Stimulated activated CD4-positive, alpha-beta T cell treated with anti-CD3 and anti-CD28 coated beads, Interleukin-12 subunit alpha, Interleukin-12 subunit beta, amount 100 ng/mL, for 24 hours (primary cell): ENCODE measurements at places on chromosomes 13 and 19.
A peak's percentile ranks its signal among the peaks of the same experiment; 100 is the strongest.

DNA sequence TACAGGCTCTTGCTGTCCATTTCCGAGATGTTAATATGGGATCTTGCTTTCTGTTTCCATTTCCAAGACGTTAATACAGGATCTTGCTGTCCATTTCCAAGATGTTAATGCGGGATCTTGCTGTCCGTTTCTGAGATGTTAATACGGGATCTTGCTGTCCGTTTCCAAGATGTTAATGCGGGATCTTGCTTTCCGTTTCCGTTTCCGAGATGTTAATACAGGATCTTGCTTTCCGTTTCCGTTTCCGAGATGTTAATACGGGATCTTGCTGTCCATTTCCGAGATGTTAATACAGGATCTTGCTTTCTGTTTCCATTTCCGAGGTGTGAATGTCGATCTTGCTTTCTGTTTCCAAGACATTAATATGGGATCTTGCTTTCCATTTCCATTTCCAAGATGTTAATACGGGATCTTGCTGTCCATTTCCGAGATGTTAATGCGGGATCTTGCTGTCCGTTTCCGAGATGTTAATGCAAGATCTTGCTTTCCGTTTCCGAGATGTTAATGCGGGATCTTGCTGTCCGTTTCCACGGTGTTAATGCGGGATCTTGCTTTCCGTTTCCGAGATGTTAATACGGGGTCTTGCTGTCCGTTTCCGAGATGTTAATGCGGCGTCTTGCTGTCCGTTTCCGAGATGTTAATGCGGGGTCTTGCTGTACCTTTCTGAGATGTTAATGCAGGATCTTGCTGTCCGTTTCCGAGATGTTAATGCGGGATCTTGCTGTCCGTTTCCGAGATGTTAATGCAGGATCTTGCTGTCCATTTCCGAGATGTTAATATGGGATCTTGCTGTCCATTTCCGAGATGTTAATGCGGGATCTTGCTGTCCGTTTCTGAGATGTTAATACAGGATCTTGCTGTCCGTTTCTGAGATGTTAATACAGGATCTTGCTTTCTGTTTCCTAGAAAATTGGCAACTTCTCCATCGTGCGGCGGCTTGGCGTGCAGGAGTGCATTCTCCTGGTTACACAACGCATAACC, 38.3 kb downstream of the PEX11G start:
- no peak for DNase-seq

- DNase-seq: no peak
Observed at GRCh38 chr13:98014766-98015165, 61.3 kb downstream of the IPO5 start.

- no peak for DNase-seq
Observed at GRCh38 chr13:34210341-34210740, 392.4 kb downstream of the RFC3 start.

DNA sequence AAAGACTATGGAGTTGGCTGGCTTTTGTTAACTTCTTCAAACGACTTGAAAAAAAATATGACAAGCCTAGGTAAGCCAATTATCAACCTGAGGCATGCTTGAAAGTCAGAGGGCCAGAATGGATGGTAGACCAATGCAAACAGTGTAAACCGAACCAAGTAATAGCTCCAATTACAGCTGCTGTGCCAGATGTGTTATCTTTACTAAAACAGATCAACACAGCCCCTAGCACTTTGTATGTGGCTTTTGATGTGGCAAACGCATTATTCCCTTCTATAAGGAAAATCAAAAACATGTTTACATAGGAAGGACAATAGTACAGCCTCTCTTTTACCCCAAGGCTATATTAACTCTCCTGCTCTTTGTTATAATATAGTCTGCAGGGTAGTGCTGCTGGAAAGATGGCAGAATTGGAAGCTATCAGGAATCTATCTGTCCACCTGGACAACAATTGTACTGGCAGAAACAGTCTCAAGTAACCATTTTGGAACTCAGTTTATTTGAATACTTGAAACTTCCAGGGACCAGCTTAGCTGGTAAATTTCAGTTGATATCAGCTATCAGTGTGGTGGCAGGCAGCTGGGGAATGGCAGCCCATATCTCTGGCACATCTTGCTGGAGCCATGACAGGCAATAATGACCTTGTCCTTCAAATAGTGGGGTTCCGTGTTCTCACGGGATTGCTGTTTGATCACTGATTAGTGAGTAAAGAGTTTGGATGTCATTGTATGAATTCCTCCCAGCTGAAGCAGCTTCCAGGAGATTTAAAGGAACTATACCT, 144.4 kb upstream of the WASF3 start:
- DNase-seq: no peak

GRCh38 chr19:46990991-46991676, 28.5 kb upstream of the NPAS1 start:
- peak; percentile 31 for DNase-seq

DNA sequence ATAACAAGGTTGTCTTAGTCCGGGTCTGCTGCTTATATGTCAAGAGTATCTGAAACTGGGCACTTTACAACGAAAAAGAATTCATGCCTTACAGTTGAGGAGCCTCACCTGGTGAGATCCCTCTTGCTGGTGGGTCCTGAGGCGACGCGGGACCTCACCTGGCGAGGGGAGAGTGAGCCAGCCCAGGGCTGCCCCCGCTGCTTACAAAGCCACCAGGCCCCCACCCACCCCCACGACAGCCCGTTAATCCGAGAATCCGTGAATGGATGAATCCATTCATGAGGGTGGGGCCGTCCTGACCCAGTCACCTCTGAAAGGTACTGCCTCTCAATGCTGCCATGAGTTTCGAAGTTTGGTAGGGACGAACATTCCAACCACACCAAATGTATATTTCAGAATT, 54.0 kb upstream of the F7 start:
- no peak for DNase-seq

DNA sequence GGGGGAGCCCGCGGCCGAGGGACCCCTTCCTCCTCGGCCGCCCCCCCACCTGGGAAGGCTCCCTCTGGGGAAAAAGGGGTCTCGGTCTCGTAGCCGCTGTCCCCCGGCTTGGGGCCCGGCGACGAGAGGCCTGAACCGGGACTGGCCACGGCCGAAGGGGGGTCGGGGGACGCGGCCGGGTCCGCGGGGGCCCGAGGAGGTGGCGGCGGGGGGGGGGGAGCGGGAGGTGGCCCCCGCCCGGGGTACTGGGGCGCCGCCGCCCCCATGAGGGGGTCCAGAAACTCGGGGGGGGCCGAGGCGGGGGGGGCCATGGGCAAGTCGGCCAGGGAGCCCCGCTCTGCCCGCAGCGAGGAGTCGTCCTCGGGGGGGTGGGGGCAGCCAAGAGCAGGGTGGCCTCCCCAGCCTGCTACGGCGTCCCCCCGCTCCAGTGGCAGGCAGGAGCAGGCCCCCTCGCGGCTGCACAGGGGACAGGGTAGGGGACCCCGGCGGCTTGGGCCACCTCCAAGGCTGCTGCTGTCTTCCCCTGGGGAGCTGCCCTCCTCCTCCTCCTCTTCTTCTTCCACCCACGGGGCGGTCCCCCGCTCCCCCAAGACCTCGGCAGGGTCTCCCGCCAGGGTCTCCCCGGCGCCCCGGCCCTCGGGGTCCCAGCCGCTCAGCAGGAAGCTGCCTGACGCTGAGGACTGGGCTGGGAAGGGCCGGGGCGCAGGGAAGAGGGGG, 12.9 kb downstream of the LMTK3 start:
- DNase-seq: no peak

- DNase-seq: peak; percentile 66
Observed at GRCh38 chr19:13849991-13850909, 26.7 kb upstream of the NANOS3 start.

GRCh38 chr19:49888510-49888824, 8.2 kb downstream of the IL4I1 start:
- no peak for DNase-seq

GRCh38 chr19:27794494-27795042, 1418.4 kb downstream of the UQCRFS1 start:
- no peak for DNase-seq

- no peak for DNase-seq
Observed at GRCh38 chr13:69391756-69392155, 715.9 kb upstream of the ATXN8OS start.

DNA sequence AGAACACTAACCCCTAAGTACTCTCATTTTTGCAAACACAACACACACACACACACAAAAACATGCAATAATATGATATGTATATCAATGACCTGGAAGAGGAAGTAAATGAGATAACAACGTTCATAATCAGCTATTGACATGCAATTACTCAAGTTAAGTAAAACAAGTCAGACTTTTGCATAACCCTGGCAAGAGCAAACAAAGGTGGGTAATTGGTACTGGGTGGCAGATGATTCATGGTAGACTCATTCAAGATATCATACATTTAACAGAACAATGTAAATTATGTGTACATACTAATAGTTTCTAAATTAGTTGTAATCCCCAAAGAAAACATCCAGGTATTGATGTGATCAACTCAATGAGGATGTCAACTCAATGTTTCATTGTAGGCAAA, 508.8 kb downstream of the DACH1 start:
- DNase-seq: no peak

DNA sequence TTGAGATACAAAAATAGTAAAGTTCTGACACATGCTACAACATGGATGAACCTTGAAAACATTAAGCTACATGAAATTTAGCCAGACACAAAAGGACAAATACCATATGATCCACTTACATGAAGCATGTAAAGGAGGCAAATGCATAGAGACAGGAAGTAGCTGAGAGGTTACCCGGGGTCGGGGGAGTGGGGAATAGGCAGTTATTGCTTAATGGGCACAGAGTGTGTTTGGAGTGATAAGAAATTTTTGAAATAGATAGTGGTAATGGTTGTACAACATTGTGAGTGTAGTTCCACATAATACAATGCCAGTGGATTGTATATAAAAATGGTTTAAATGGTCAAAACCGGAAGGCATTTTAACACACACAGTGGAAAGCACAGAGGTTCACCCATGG, 4.3 kb downstream of the N4BP2L1 start:
- DNase-seq: no peak

DNA sequence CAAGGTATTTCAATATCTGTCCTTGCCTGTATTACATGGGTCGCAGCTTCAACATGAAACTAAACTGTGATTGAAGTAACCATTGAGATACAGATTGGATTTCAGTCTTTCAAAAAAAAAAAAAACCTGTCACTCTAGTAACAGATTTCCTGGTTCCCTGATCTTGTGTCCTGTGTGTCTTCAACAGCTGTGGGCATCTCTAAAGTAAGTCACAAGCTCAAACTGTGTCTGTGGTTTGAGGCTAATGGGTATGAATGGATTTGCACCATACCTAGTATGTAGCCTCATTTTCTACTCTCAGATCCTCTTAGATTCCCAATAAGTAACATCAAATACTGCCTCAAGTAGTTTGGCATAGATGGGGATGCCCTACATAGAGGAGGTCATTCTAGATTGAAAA, 300.1 kb downstream of the COG6 start:
- DNase-seq: no peak

- DNase-seq: no peak
Observed at GRCh38 chr13:66951426-66951825, 278.7 kb downstream of the PCDH9 start.

DNA sequence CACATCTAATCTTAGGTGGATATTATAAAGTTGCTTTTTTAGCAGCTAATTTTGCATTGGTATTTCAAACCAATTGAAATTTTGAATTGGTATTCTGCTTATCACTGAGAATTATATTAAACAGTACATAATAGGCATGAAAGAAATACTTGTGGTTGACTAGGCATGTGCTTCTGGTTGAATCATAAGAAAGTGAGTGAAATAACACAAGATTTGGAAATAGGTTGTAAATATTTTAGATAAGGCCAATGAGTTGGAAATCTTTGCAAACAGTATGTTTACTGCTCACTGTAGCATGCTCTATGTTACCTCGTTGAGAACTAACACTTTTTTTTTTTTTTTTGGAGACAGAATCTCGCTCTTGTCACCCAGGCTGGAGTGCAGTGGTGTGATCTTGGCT, 66.8 kb upstream of the RFC3 start:
- DNase-seq: no peak

GRCh38 chr13:102784483-102784882, 10.9 kb upstream of the TEX30 start:
- DNase-seq: no peak

GRCh38 chr13:110652764-110653163, 37.4 kb downstream of the NAXD start:
- no peak for DNase-seq

- no peak for DNase-seq
Observed at GRCh38 chr19:55261671-55262126, 2.9 kb upstream of the PPP6R1 start.

DNA sequence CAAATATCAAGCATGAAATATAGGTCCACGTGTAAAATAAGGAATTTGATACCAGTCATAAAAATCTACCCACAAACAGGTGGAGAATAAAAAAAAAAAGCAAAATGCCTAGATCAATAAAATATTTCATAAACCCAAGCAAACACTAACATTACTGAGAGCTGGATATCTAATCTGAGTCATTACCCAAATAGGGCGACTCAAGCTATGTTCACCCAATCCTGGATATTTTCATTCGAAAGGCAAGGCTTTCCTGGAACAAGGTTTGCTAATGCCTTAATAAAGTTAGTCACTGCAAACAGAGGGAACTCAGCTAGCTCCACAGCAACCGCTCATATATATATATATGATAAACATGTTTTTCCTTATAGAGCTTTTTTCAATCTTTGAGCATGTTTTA, 33.5 kb upstream of the TM9SF2 start:
- DNase-seq: no peak

DNA sequence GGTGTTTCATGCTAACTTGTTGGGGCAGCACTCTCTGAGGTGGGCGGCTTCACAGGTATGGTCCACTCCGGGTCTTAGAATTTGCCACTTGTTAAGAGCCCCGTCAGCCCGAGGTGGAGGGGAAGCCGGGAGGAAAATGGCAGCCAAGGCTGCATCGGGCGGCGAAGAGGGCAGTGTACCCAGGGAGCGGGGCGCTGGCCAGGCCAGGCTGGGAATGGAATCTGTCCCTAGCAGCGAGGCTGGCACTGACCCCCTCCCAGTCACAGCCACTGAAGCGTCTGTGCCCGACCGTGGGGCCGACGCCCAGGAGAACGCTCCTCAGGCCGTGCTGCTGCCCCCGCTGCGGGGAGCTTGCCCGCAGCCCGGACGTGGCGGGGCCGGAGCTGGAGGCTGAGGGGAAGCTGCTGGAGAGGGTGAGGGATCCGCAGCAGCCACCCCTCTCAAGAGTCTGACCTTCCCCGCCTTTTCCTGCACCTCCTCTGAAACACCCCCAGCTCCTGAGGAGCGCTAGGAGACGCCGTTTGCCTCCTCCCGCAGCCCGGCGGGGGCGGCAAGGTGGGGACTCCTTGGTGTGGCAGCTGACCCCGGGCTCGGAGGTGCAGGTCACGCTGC, 313.8 kb upstream of the SPRY2 start:
- DNase-seq: no peak

DNA sequence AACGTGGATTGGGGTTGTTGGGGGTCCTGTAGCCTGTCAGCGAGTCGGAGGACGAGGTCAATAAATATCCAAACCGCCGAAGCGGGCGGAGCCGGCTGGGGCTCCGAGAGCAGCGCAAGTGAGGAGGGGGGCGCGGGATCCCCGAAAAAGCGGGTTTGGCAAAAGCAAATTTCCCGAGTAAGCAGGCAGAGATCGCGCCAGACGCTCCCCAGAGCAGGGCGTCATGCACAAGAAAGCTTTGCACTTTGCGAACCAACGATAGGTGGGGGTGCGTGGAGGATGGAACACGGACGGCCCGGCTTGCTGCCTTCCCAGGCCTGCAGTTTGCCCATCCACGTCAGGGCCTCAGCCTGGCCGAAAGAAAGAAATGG, 754 bp upstream of the SIX5 start:
- no peak for DNase-seq
